ENCODE measurements at places on chromosomes 4 and X.
A peak's percentile ranks its signal among the peaks of the same experiment; 100 is the strongest.

DNA sequence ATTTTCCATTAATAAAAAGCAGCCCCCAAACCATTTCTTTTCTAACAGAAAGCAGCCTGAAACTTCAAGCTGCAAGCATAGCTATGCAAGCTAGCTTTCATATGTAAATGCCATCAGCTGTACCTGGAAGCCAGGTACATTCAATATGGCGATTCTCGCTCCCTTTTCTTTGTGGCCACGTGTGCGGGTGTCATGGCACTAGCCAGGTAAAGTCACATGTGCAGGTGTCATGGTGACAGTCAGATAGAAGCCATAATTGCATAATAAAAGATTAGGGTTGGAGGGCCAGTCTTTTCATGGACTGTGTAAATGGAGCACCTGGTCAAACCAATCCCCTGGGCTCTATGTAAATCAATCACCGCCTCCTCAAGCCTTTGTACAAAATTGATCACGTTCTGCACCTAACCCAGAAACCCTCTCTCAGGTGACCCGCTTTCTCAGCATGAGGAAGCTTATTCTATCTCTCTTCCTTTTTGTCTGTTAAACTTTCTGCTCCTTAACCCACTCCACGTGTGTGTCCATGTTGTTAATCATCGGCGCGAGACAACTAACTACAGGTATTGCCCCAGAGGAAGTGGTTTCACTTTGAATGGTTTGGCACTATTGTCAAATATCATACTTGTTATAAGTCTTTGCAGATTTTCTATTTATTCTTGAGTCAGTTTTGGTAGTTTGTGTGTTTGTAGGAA lies 18.0 kb upstream of the RHOXF2 start:
- DNase-seq, result no peak

- no peak for DNase-seq
These were observed 1.9 kb downstream of the MYL5 start for GRCh38 chr4:675980-676870.

GRCh38 chrX:106791495-106791894 lies 11.0 kb upstream of the TBC1D8B start:
- no peak for DNase-seq

GRCh38 chr4:148027201-148027600 lies 295.3 kb downstream of the ARHGAP10 start:
- no peak for DNase-seq

DNA sequence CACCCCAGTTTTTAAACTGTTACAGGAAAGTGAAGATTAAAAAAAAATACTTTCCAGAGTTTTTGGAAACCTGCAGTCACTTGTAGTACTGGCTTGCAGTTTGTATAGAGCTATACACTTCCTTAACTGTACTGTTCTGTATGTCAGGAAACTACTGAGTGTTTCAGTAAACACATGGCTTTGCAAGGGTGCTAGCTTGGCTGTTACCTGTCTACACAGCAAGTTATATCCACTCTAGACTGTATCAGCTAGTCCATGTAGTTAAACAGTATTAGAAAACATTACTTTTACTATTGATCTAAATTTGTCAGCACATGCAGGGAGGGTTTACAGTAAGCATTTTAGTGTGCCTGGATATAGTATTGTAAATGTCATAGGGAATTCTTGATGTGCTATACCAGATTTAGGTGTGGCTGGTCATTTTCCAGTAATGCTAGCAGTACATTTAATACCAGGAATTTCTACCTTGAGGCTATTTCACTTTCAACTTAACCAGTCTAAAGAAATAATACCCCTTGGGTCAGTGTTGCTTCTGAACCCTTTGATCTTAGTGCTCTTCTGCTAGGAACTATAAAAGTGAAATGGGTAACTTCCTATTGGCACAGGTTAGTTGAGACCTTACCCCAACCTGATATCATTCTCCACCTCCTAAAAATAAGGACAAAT lies 192.3 kb upstream of the ANKRD50 start:
- DNase-seq, result no peak

GRCh38 chrX:143635915-143636314 lies at the start of gene SLITRK4:
Gene SLITRK4, minus strand, starts transcription at chrX:143636101. Its CDS starts 4,993 bp downstream, at chrX:143631108.
- no peak for DNase-seq

DNA sequence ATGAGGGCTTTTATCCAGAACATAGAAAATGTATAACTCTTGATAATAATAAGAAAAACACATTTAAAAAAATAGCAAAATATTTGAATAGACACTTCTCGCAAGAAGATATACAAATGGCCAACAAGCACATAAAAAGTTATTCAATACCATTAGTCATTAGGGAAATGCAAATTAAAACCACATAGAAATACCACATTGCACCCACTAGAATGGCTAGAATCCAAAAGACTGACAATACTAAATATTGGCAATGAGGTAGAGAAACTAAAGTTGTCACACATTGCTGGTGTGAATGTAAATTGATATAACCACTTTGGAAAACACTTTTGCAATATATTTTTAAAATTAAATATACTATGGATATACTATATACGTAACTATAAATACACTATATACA lies 754.3 kb upstream of the MAGEB2 start:
- DNase-seq, result no peak

DNA sequence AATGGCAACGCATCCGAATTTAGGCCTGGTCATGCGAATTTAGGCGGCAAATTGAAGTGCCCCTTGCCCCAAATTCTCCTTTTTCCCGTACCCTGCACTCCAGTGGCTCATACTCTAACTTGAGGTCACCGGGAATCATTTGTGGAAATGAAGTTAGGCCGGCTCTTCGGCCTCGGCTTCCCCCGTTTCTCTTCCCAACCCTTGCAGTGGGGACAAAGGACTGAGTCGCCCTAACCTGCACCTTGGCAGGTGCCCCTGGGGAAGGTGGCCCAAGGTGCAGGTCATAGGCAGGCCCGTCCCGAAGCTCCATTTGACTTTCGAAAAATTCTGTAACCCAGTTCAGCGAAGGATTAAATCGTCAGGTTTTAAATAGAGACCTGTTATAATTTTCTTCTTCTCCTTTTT lies 811 bp downstream of the SRD5A3 start:
- no peak for DNase-seq

GRCh38 chrX:23008431-23009099 lies 8.8 kb downstream of the DDX53 start:
- DNase-seq, result no peak

- DNase-seq, result peak; percentile 85
These were observed 103.8 kb downstream of the EFNB1 start for GRCh38 chrX:68932611-68933010.

GRCh38 chr4:160562661-160563060 lies 1459.8 kb downstream of the RAPGEF2 start:
- DNase-seq, result no peak

DNA sequence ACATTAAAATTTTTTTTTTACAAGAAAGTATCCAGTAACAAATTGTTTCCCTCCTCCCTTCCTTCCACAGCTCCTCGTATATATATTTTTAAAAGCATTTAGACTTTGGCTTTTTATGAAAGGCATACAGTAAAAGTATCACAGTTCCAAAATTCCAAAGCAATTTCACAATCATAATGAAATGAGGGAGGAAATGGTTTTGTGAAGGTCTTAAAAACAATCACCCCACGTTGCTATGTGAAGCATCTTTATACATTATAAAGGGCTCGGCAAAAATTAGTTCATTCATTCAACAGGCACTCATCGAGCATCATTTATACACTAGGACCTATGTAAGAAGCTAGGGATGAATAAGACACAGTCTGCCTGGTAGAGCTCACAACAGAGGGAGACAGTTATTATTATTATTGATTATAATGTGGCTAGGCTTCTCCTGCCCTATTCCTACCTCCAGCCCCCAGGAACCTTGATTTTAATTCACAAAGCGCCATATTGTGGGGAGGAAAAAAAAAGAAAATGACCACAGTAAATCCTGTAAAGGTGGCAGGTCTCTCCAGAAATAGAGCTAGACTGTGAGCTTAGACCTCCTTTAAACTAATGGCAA lies 239.9 kb downstream of the MAML3 start:
- peak; percentile 48 for DNase-seq

- DNase-seq, result peak; percentile 56
These were observed 23.4 kb downstream of the CCNI start for GRCh38 chr4:77052352-77052751.

- DNase-seq, result no peak
These were observed 49.5 kb upstream of the ATP6AP2 start for GRCh38 chrX:40531056-40531826.

- no peak for DNase-seq
These were observed 587.4 kb downstream of the RPA4 start for GRCh38 chrX:97471071-97471470.

- DNase-seq, result no peak
These were observed 110.8 kb downstream of the AFAP1 start for GRCh38 chr4:7828793-7829301.

- DNase-seq, result no peak
These were observed 856.9 kb downstream of the ADGRL3 start for GRCh38 chr4:62057031-62057430.

DNA sequence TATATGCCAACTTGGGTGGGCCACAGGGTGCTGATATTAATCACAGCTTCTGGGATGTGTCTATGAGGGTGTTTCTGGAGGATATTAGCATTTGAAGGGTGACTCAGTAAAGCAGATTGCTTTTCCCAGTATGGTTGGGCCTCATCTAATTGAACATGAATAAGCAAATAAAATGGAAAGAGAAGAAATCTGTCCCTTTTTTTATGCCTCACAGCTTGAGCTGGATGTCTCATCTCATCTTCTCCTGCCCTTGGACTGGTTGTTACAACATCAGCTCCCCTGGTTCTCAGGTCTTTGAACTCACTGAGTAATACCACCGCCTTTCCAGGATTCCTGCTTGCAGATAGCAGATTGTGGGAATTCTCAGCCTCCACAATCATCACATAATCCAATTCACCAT lies 1149.2 kb downstream of the PCDH18 start:
- DNase-seq, result no peak

GRCh38 chr4:178347111-178347510 lies 904.9 kb upstream of the AGA start:
- no peak for DNase-seq

DNA sequence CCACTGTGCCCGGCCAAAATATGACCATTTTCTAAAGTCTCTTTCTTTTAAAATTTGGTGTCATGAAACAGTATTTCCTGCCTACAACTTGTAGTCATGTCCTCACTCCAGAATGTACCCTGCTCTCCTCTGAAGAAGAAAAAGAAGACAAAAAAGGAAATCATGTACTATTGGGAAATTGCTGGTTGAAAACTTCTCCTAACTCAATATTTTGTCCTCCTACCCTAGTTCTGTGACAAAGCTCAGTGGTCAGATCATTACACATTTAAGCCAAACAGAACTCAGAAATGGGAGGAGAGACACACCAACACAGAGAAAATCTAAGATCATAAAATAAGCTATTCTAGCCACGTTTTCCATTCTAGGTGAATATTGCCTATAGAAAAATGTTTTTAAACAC lies 127.7 kb downstream of the IRF2 start:
- no peak for DNase-seq

GRCh38 chr4:139443661-139444060 lies 10.3 kb upstream of the RAB33B start:
- no peak for DNase-seq

DNA sequence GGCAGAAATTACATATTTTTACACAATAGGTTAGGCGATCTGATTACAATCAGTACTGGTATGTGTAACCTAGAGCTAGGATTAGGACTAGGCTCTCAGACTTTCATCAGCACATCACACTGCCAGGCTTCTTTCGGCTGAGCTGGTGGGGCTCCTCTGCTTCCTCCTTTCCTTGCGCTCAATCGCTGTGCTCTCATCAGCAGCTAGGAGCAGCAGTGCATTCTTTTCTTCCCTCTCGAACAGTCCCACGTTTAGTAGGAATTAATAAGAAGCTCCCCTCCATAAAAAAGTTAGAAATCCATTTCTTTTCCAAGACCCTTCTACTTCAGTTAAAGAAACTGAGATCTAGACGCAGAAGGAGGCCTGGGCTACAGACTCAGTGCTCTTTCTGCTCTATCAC lies 350.4 kb downstream of the SPRY1 start:
- DNase-seq, result no peak
